ENCODE measurements at places on chromosomes 5 and 9.

DNA sequence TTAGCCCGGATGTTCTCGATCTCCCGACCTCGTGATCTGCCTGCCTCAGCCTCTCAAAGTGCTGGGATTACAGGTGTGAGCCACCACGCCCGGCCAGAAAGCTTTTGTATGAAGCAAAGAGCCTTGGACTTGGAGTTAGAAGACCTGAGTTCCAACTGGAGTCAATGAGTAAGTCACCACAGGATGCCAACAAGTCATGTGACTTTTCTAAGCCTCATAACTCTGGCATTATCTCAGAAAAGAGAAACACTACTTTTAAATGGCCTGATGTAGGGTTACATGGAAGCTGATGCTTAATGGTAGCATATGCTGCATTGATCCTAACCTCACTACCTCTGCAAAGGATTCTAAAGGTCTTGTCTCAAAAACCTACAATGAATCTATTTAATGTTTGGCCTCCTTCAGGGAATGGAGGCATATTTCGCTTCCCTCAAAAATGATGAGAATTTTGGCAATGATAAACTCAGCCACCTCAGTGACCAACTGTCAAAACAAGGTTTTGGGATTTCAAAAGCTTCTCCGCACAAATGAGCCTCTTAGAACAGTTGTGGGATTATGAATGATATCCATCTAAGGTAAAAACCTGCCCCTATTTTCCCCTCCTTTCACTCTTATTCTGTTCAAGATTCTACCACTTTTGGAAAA is 236.8 kb downstream of the ACTL7B start:
- no peak for DNase-seq

DNA sequence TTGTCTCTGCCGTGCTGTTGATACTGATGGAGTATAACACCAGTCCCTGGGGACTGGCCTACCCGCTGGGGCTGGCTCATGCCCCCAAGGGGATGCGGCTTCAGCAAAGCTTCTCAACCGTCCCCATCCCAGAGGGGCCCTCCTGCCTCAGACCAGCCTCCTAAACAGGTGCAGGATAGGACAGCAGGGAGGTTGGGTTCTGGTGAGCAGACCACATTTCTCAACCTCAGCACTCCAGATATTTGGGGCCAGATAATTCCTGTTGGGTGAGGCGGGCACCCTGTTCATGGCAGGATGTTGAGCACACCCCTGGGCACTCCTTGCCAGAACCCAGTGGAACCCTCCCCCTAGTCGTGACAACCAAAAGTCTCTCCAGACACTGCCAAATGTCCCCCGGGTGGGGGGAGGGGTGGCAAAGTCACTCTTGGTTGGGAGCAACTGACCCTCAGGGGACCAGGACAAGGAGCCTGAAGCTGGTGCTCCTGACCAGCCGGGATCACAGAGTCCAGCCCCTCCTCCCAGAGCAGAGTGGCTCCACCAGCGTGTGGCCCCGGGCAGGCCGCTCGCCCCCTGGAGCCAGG is 107.8 kb downstream of the ZNF354C start:
- DNase-seq = no peak

DNA sequence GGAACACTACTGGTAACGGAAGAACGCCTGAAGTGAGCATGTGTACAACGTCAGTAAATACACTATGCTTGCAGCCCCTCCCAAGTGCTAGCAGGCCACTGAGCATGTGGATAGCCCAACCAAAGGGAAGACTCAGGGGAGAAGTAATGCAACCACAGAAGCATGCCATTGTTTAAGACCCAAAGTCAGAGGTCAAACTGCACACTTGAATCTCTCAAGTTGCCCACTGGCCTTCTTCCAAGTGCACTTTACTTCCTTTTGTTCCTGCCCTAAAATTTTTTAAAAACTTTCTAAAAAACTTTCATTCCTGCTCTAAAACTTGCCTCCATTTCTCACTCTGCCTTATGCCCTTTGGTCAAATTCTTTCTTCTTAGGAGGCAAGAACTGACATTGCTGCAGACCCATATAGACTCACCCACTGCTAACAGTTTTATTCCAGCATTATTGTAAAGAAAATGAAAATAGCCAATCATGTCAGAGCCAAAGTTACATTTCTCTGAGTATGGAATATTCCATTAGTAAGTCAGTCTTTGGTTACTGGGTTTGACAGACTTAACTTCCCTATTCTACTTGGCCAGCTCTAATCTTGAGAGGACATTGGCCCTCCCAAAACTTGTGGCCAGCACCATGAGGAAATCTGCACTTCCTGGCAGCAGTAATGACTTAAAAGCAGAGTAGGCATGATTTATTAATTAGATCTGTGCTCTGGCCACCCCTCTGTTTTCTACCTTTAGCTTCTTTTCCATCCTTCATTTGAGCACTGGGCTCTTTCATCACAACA is 76.9 kb downstream of the TSSK1B start:
- DNase-seq = peak; percentile 31

GRCh38 chr5:10607666-10608073 is 43.8 kb downstream of the ANKRD33B start:
- peak; percentile 91 for DNase-seq

DNA sequence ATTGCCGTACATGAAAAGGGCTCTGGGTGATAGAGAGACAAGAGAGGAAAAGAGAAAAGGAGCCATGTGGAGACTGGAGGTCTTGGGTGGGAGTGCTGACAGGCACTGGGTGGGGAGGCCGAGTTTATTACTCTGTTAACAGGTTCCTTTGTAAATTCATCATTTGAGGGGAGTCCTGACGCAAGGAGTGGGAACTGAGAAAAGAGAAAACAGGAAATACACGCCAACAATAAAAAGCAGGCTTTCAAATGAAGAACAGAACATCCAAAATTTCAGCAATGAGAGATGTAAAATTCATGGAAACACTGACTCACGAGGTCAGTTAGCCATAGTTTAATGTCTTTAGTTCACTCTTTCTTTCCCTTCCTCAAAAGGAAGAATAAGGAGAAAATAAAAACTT is 342.8 kb downstream of the TMEM167A start:
- DNase-seq = peak; percentile 36

DNA sequence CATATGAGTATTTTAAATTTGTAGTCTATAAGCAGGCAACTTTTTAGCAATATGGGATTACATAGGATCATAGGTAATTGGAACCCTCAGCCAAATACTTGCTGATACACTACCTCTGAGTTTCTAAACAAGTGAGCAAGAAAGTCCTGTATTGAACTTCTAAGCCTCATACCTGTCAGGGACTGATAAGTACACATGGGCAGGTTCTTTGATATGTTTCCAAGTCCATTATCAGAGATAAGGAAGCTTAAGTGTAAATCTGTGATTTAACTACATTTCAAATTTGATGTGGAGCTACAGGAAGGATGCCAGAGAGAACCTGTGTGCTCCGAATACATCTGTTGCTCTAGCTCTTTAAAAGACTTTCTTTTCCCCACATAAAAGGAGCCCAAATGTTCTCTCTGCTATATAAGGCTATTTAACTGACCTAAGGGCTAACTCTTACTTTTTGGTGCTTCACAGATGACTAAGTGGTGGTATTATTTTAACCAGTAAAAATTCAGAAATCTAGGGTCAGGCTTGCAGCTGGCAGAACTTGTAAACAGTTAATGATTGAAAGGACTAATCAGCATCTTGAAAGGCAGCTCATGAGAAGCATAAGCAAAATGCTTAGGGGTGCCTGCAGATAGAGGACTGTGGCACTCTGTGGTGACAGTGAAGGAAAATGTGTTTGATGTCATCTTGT is 228.6 kb downstream of the NR3C1 start:
- no peak for DNase-seq

DNA sequence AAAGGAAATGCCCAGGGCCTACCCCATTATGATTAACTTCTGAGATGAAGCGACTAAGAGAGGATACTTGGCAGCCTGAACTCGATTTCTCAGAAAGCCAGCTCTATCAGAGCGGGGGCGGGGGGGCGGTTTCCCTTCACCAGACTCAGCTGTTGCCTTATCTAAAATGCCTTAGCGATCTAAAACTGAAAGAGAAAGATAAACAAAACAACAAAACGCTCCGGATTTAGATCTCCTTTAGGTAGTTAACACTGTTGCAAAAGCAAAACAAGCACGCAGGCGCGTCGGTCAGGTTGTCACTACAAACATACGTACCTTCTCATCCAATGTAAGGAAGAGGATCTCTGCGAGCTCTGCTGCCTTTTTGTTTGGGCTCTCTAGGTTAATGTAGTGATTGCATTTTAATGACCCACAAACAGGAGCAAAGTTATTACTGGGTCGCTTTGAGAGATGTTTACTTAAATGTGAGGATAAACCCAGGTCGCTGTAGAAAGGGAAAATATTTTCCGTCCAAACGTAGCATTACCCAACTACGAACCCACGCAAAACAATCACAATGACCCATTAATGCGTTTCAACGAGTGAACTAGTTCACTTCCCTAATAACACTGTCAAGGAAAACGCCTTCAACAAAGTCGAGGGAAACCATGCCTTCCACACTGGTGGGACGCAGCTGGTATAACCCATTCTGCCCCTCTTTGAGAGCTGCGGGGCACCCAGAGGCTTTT is 982 bp downstream of the EPB41L4A start:
- peak; percentile 57 for DNase-seq

Measured in inflammatory macrophage treated with lipopolysaccharide for 4 hours (primary cell).